ENCODE measurements at places on chromosomes 4 and X.

GRCh38 chrX:17459008-17459611 is 84.1 kb downstream of the NHS start:
- no peak for DNase-seq

- no peak for DNase-seq
Observed at GRCh38 chr4:47095884-47096283, 64.5 kb downstream of the GABRB1 start.

GRCh38 chrX:105821471-105822121 is 743 bp upstream of the NRK start:
- no peak for DNase-seq

DNA sequence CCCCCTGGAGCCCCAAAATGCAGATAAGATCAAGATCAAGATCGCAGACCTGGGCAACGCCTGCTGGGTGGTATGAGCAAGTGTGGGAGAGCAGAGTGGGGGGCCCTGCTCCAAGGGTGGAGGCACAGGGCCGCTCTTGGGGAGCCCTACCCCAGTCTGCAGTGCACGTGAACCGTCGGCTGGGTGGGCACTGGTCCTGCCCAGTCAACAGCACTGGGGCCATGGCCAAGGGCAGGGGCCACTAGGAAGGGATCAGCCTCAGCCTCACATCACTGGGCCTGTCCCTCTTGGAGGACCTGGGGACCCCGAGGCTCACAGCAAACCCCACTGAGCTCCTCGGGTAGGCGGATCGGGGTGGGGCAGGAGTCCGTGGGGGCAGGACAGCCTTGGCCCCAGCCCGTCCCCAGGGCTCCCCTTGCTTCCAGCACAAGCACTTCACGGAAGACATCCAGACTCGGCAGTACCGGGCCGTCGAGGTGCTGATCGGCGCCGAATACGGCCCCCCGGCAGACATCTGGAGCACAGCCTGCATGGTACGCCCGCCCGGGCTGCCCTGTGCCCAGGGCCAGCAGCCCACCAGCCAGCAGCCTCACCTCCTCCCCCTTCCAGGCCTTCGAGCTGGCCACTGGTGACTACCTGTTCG is 3.6 kb downstream of the SRPK3 start:
- no peak for DNase-seq

- peak; percentile 15 for DNase-seq
Observed at GRCh38 chrX:70257423-70258288, 2.3 kb downstream of the P2RY4 start.

DNA sequence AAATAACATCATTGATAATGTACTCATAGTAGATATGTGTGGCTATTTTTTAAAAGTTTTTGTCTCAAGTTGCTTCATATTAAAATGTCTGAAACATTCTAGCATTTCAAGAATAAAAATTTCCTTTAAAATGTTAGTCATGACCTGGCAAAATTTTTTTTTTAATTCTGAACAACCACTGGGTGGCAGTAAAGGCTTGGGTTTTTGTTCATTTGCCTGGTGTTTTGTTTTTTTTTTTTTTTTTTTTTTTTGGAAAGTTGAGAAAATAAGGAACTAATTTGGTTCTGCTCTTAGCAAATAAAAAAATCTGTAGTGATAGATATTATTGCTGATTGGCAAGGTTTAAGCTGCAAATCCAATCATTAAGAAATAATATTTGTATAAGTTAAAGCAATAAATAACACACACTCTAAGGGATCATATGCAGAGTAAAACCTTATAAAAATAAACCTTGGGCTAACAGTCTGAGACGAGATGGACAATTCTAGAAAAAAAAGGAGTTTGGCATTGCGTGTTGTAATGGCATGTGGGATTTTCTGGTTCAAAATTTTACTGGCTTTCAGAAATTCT is 81.4 kb downstream of the CEP44 start:
- peak; percentile 44 for DNase-seq

GRCh38 chrX:55026143-55026542 is 4.6 kb downstream of the ALAS2 start:
- DNase-seq, result no peak

Data from small intestine (tissue), 16 donors.